Naive thymus-derived CD4-positive, alpha-beta T cell (primary cell): ENCODE measurements at places on chromosomes 6 and 20. TPM values are rescaled to one million over a fixed set of nuclear protein-coding genes. Genes with fewer than 3 reads are reported as not detected.

EDN1 gene
- polyA plus RNA-seq = 0.12 TPM

SNAP25 gene
- 0.11 TPM for polyA plus RNA-seq

EIF6 gene
- polyA plus RNA-seq = 150 TPM

SIRPB1 gene
- 2.2 TPM for polyA plus RNA-seq

CTCFL gene
- polyA plus RNA-seq = not detected

ZSCAN23 gene
- polyA plus RNA-seq = 0.92 TPM

MCCD1 gene
- not detected for polyA plus RNA-seq

CYP39A1 gene
- polyA plus RNA-seq = not detected

DNA sequence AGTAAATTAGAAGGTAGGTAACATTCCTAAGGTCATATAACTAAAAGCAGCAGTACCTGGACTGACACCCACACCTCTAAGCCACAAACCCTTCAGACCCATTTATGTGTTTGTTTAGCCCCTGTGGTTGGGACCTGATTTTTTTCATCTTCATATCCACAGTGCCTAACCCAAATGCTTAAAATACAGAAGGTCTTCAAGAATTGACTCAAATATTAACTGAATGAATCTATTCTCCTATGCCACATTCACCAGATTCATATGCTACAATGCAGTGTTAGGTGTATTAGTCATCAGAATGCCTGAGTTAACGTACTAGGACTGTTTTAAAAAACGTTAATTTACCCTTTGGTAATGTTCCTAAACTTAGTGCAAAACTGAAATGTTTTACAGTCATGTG is 124.8 kb downstream of the AHI1 start:
- DNase-seq = no peak

GRCh38 chr20:56778765-56779195 is 149.7 kb downstream of the TFAP2C start:
- no peak for DNase-seq

DNA sequence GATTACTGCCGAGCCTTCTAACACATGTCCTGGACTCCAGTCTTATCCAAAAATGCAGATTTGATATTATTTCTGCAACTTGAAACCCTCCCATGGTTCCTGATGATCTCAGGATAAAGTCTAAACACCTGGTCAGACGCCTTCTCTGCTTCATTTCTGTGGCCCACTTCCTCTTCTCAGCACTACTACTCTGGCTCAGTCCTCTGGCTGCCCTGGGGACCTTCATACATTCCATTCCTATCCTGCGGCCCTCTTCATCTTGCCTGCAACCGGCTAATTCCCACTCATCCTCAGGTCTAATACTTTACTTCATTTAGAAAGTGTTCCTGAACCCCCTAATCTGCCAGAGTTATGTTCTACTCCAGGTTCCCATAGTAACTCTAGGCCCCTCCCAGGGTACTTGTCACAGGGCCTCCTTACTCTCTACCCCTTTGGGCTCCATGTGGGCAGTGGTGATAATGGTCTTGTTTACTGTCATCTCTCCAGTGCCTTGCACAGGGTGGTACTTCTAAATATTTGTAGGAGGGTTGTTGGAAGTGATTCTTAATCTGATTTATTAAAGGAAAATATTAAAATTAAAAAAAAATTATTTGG is 18.9 kb downstream of the MAN1A1 start:
- DNase-seq = no peak

- DNase-seq = no peak
Measured at GRCh38 chr6:424741-425417, 33.3 kb downstream of the IRF4 start.

DNA sequence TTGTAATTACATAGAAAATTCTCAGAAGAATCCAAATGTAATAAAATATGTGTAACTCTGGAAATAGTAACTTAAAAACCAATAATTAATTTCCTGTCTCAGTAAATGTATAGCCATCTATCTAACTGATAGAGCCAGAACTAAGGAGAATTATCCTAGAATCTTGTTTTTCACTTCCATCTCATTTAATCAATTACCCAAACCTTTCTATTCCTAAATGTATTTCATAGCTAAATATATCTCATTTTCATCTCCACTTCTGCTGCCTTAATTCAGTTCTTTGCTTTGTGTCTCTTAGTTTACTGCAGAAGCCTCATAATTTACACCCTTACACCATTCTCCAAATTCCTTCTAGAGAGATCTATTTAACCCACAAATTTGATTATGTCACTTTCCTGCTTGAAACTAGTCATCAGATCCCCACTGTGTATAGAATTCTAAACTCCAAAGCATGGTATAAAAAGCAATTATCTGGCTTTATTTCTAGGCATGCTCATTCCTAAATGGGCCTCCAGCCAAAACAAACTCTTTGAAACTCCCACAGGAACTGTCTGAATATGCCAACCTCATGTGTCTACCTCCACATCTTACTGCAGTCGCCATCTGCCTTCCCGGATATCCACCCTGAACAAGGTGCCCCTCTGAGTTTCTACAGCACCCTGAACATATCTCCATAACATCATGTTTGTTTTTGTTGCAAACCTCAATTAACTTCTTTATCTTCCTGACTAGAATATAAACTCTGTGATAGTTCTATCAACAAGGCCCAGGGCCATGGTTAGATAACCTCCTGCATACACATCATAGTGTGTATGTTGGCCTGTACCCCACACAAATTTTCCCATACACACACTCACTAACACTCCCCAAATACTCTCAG is 70.5 kb upstream of the ADTRP start:
- no peak for DNase-seq

DNA sequence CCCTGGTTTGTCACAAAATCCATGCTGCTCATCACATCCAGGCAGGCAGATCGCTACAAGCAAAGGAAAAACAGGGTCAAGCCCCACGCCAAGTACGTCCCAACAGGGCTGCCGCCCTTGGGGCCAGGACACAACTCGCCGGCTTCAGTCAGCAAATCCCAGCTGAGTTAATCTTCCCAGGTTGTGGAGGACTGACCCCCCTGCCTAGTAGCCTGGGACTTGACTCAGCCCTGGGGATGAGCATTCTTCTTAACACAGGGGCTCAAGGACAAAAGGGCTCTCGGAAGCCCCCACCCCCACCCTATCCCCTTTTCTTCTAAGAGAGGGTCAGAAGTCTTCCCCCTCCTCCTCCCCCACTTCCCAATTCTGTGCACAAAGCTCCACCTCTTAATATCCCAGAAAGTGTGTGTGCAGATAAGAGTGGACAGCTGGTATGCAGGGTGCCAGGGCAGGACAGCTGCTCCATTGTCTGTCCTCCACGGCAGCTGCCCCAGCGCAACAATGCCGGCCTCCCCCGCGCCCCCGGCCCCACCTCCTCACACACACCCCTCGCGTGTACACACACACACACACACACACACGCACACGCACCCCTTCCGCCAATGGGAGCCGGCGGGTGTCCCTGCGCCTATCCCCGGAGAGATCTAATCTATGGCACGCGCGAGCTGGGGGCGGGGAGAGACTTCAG is 4.5 kb downstream of the DLL1 start:
- no peak for DNase-seq

- no peak for DNase-seq
Measured at GRCh38 chr6:140909156-140909555, 1223.6 kb upstream of the GJE1 start.

DNA sequence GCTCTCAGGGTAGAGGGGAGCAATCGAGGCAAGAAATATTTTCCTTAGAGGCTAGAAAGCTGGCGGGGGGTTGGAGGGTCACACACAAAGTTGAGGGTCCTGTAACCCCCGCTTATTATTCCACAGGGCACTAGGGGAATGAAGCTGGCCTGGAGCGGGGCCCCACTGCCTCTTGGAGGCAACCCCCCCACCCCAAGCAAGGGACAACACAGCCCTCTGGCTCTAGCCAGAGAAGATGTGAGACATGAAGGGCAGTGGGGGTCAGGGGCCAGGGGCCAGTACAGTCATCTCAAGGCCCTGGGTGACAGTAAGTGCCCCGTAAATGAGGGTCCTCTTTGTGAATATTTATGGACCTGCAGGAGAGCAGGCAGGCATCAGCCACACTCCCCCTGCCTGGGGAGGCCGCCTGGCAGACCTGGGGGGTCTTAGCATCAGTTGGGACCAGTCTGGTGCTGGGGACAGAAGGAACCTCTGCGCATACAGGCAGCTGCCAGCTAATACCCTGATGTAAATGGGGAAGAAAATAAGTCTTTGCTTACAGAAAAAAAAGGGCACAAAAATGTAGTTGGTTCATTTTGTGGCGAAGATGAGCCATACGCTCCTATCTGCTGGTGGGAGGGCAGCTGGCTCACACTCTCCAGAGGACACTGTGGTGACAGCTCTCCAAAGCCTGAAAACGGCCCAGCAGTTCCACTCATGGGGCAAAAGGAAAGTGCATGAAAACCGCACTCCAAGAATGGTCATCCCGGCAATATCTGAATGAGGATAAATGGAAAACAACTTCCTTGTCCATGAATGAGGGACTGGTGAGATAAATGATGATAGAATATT is 21.9 kb downstream of the SPATA2 start:
- DNase-seq = no peak

- DNase-seq = no peak
Measured at GRCh38 chr20:48794360-48794759, 33.4 kb downstream of the PREX1 start.

- DNase-seq = peak; percentile 24
Measured at GRCh38 chr20:43840382-43841070, 74.1 kb upstream of the TOX2 start.

- DNase-seq = no peak
Measured at GRCh38 chr20:32201977-32202363, 5.6 kb downstream of the PLAGL2 start.

- no peak for DNase-seq
Measured at GRCh38 chr6:151084275-151084674, 155.5 kb upstream of the AKAP12 start.

DNA sequence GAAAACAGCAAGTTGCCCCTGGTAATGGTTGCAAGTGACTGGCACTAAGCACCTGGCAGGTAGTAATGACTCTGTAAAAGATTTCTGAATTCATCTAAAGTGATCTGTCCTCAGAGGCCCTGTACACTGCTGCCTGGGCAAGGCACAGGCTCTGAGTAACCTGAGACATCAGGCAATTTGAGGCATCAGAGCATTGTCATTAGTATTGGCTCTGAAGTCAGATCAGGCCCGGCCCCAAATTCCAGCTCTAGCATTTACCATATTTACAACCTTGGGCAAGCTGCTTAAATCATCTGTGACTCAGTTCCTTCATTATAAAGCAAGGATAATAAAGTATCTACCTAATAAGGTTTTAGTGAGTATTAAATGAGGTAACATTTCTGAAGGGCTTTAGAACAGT is 17.3 kb upstream of the TENT5A start:
- no peak for DNase-seq

GRCh38 chr6:137341681-137342195 is 122.6 kb upstream of the IFNGR1 start:
- no peak for DNase-seq

- no peak for DNase-seq
Measured at GRCh38 chr6:89644864-89645263, 6.3 kb upstream of the LYRM2 start.

GRCh38 chr20:32737371-32738223 is 5.7 kb downstream of the COMMD7 start:
- peak; percentile 78 for DNase-seq

DNA sequence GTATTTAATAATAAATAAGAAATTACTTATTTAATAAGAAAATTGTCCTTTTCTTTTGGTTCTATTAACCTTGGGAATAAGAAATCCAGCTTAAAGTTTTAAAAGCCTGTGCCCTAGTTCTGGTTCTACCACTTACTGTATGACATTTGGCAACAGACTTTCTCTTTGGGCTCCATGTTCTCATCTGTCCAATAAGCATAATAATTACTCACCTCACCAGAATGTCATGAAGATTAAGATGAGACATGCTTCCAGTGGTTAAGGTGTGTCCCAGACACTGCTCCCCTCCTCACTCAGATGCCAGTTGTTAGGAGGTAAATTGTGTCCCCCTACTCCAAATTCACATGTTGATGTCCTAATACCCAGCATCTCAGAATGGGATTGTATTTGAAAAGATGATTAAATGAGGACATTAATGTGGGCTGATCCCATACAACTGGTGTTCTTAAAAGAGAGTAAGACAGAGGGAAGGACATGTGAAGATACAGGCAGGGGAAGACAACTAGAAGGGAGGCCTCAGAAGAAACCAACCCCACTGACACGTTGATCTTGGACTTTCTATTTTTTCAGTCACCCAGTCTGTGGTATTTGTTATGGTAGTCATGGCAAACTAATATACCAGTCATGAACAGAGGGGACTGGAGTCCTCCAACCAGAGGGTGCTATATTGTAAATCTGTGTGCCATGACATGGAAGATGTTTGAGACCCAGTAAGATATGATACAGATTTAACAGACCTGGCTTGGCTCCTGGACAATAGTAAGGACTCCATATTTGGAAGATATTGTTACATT is 6.4 kb upstream of the MICAL1 start:
- DNase-seq = no peak

- no peak for DNase-seq
Measured at GRCh38 chr6:161918109-161918531, 644.3 kb upstream of the AGPAT4 start.

- no peak for DNase-seq
Measured at GRCh38 chr20:40442181-40442963, 246.7 kb downstream of the MAFB start.

- DNase-seq = no peak
Measured at GRCh38 chr6:17429383-17430061, 36.1 kb downstream of the CAP2 start.

GRCh38 chr6:1997702-1998101 is 247.7 kb downstream of the GMDS start:
- no peak for DNase-seq

DNA sequence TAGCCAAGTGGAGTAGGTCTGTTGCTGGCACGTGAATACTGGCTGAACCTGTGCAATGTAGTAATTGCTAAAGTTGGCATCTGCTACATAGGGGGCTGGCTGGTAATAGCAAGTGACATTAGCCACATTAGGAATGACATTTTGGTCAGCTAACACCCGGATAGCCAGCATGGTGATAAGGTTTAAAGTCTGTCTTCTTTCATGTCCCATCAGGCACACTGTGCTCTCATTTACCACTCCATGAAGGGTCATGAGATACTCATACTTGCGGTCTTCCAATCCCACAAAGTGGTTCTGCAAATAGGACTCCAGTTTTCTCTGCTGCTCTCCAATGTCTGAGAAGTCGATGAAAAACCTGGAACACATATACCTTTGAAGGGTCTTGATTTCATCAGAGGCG is 2.8 kb downstream of the TENT5A start:
- DNase-seq = no peak

DNA sequence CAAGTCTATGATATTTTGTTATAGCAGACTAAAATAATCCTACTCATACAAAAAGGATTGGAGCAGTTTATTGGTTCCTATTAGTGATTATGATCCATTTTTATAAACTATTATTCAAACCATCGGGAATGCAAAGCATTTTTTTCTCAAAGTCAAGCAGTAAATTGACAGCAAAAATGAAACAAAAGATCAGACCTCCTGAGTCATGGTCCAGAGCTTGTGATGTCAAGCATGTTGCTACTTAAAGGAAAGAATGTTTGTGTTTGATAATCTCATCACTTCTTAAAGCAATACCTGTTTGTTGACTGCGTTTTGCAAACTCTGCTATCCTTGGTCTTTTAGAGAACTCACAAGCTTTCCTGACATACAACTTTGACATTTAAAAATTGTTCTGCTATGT is 204.4 kb downstream of the SAMD5 start:
- no peak for DNase-seq
